ENCODE measurements at places on chromosomes 11 and 22. TPM values are rescaled to one million over a fixed set of nuclear protein-coding genes. Genes with fewer than 3 reads are reported as not detected.

The LIF gene
- 3.2 TPM for total RNA-seq

The CSNK2A3 gene
- total RNA-seq, result 2.1 TPM

The AGBL2 gene
- total RNA-seq, result 1.8 TPM

DNA sequence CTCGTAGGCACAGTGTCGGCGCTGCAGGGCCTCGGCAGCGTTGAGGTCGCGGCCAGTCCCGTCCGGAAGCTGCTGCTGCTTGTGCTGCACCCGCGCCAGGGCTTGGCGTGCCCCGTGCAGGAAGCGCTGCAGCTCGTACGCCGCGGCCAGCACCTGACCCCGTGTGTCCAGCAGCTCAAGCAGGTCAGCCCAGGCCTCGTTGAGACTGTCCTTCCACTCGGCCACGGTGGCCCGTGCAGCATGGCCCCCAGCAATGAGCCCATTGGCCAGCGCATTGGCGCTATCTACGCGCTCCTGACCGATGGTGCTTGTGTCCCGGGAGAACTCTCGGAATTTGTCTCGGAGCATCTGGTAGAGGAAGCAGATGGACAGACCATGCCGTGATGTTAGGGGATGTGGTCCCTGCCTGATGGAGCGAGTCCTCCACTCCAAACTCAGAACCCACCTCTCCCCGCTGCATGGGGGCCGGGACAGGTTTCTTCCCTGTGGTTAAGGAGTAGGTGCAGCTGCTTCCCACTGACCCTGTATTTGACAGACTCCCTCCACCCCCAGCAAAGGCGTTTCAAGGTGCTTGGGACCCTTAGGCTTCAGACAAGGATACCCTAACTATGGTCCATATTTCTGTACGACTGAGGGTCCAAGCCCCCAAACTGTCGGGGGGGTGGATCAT, 13.8 kb upstream of the RBM4B start:
- DNase-seq, result no peak

GRCh38 chr11:72026090-72026489, 27.4 kb downstream of the IL18BP start:
- DNase-seq, result no peak

- DNase-seq, result peak; percentile 93
Observed at GRCh38 chr11:19240420-19241259, at the start of gene E2F8. TSS of gene E2F8 (minus strand) at chr11:19240945. CDS start at chr11:19240121, 824 bp downstream.

GRCh38 chr11:134398644-134399292, 13.3 kb downstream of the B3GAT1 start:
- no peak for DNase-seq

- no peak for DNase-seq
Observed at GRCh38 chr11:69127081-69127850, 28.5 kb upstream of the SMIM38 start.

- no peak for DNase-seq
Observed at GRCh38 chr22:44850946-44851345, 98.6 kb downstream of the ARHGAP8 start.

- DNase-seq, result no peak
Observed at GRCh38 chr11:70924108-70924507, 328.3 kb downstream of the SHANK2 start.

DNA sequence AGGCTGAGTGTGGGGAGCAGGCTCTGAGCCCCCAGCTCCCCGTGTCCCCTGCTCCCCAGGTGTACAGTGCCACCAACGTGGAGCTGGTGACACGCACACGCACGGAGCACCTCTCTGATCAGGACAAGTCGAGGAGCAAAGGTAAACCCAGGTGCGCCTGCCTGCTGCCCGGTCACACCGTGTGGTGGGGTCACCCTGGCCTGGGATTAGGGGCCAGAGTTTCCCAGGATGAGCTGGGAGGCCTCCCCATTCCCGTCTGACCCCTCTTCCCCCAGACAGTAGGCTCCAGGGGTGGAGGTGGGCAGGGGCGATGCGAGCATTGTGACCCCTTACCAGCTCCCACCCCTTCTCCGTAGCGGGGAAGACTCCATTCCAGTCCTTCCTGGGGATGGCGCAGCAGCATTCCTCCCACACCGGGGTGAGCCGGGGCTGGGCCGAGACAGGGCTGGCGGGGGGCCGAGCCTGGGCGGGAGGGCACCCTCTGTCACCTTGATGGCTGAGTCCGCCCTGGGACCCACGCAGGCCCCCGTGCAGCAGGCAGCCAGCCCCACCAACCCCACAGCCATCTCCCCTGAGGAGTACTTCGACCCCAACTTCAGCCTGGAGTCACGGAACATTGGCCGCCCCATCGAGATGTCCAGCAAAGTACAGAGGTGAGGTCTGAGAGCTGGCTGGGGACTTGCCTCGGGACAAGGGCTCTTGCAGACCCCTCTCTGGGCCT, 3.7 kb upstream of the SSH3 start:
- DNase-seq, result peak; percentile 49

GRCh38 chr11:10623797-10624761, 55.6 kb upstream of the LYVE1 start:
- peak; percentile 38 for DNase-seq
